MCF 10A (cell line): ENCODE measurements at places on chromosomes 5 and 9. TPM values are rescaled to one million over a fixed set of nuclear protein-coding genes. Genes with fewer than 3 reads are reported as not detected.
A peak's percentile ranks its signal among the peaks of the same experiment; 100 is the strongest.

GRCh38 chr5:150358261-150359095 lies 981 bp downstream of the TCOF1 start:
- H3K4me3 ChIP-seq, result peak overlapping the region; percentile 81
- H3K27me3 ChIP-seq, result no peaks in the 10 kb centered on the region
- H3K27ac ChIP-seq, result peak overlapping the region; percentile 72
- peaks cover 16% of the 10 kb centered on the region for H3K4me1 ChIP-seq
- DNase-seq, result peak; percentile 60
- peaks cover 28% of the 10 kb centered on the region for H3K36me3 ChIP-seq

- no peak overlapping the region for H3K4me3 ChIP-seq
- H3K27ac ChIP-seq, result no peak overlapping the region
- no peaks in the 10 kb centered on the region for H3K27me3 ChIP-seq
- DNase-seq, result no peak
- no peaks in the 10 kb centered on the region for H3K4me1 ChIP-seq
These were observed 118.6 kb downstream of the SEMA6A start for GRCh38 chr5:116456036-116456435.

GRCh38 chr9:95435074-95435728 lies 81.6 kb downstream of the PTCH1 start:
- H3K27me3 ChIP-seq, result no peaks in the 10 kb centered on the region
- peaks cover 7% of the 10 kb centered on the region for H3K36me3 ChIP-seq
- no peak for DNase-seq
- no peaks in the 10 kb centered on the region for H3K4me1 ChIP-seq
- H3K4me3 ChIP-seq, result no peak overlapping the region
- H3K27ac ChIP-seq, result no peak overlapping the region

DNA sequence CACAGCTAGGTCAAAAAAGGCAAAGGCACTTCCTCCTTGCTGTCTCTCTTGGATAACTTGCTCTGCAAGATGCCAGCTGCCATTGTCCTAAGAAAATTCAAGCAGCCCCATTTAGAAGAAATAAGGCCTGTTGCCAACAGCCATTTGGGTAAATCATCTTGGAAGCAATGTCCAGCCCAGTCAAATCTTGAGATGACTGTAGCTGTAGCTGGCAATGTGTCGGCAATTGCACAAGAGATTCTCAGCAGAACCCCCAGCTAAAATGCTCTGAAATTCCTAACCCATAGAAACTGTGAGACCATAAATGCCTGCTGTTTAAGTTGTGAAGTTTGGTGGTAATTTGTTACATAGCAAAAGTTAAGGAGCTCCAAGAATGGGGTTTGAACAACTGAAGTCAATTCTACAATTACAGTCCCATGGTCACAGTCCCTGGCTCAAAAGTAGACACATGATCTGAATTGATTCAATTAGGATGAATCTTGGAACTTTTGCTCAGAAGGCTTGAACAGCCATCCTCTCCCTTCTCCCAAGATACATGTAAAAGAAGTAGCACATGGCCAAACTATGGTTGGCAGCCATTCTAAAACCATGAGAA lies 151.1 kb downstream of the MPDZ start:
- H3K4me3 ChIP-seq, result no peak overlapping the region
- H3K4me1 ChIP-seq, result no peaks in the 10 kb centered on the region
- H3K36me3 ChIP-seq, result peaks cover 15% of the 10 kb centered on the region
- no peak for DNase-seq
- no peak overlapping the region for H3K27ac ChIP-seq

DNA sequence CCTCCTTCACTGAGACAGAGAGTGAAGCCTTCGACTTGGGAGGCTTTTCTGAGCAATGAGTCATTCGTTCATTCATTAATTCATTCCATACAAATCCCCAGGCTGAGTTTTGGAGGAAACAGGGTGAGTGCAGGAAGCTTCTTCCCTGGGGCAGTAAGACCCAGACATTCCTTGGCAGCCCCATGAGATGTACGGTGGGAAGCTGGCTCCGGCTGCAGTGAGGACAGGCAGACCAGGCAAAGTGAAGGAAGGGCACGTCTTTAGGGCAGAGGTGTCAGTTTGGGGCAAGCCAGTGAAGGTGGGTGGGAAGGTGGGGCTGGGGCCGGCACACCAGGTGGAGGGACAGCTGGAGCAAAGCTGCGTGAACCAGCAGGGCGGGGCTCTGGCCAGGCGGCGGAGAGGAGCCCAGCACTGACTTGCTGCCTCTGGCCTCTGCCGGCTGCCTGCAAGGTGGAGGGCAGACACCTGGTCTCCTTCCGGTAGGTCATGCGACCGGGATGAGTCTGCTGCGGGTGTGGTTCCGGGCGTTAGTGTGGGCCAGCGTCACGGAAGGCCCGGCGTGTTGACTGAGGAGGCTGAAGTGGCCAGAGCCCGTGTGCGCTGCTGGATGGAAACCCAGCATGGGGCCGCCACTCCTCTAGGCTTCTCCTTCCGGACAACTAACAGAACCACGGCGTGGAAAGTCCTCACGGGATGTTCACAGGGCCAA lies 16.6 kb downstream of the OLFM1 start:
- H3K4me3 ChIP-seq, result no peak overlapping the region
- DNase-seq, result no peak
- no peaks in the 10 kb centered on the region for H3K36me3 ChIP-seq
- no peaks in the 10 kb centered on the region for H3K4me1 ChIP-seq
- no peak overlapping the region for H3K27ac ChIP-seq
- peaks cover 42% of the 10 kb centered on the region for H3K27me3 ChIP-seq

DNA sequence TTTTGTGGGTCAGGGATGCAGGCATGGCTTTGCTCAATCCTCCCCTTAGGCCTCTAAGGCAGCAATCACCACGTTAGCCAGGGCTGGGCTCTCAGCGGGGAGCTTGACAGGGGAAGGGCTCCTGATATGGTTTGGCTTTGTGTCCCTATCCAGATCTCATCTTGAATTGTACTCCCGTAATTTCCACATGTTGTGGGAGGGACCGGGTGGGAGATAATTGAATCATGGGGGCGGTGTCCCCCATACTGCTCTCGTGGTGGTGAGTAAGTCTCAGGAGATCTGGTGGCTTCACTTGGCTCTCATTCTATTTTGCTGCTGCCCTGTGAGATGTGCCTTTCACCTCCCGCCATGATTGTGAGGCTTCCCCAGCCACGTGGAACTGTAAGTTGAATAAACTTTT lies 11.5 kb upstream of the IRX4 start:
- no peak overlapping the region for H3K4me3 ChIP-seq
- H3K4me1 ChIP-seq, result peaks cover 7% of the 10 kb centered on the region
- no peak for DNase-seq
- no peaks in the 10 kb centered on the region for H3K27me3 ChIP-seq

- H3K36me3 ChIP-seq, result no peaks in the 10 kb centered on the region
- no peaks in the 10 kb centered on the region for H3K4me1 ChIP-seq
- H3K27me3 ChIP-seq, result peaks cover 34% of the 10 kb centered on the region
- no peak for DNase-seq
- no peak overlapping the region for H3K4me3 ChIP-seq
These were observed 147.9 kb downstream of the PIP5K1B start for GRCh38 chr9:68852941-68853340.

DNA sequence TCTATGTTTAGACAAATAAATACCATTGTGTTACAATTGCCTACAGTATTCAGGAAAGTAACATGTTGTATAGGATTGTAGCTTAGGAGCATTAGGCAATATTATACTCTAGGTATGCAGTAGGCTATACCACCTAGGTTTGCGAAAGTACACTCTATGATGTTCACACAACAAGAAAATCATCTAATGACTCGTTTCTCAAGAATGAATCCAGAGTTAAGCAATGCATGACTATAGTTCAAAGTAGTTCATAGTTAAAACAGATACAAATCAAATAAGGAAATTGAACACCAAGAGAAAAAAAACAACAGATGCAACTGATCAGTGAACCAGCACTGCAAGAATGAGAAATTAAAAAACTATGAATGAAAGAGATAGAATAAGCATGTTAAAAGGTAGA lies 27.6 kb upstream of the ABLIM3 start:
- DNase-seq, result peak; percentile 89
- no peak overlapping the region for H3K4me3 ChIP-seq
- no peaks in the 10 kb centered on the region for H3K27me3 ChIP-seq

DNA sequence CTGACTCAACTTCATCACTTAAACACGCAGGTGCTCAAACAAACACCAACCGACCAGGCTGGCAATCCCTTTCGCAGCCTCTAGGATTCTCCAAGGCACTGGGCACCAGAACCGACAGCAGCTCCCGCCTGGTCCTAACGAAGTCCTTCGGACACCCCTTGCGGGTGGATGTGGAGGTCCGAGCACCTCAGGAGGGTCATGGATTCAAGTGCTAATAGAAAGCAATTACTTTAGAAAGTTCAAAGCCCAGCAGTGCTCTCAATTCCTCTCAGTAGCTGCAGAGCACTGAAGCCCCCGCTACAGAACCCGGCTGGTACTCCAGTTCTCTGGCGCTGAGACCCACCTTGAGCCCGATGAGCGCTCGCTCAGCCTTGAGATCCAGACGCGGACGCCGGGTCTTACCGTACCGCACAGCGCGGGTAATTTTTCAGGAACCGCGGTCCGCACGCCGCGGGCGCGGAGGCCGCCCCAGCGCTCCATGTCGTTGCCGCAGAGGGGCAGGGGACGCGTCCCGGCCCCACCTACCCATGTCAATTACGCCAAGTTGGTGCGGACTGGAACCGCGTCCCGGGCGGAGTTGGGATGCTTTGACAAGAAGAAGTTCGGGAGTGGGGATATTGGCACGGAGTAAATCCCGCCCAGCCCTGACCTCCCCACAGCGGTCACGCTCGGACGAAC lies 638 bp downstream of the MARCHF3 start:
- DNase-seq, result peak; percentile 75
- H3K27ac ChIP-seq, result peak overlapping the region; percentile 49
- peak overlapping the region; percentile 84 for H3K4me3 ChIP-seq
- H3K4me1 ChIP-seq, result peaks cover 16% of the 10 kb centered on the region

GRCh38 chr5:54445691-54446378 lies 9.7 kb upstream of the HSPB3 start:
- no peak overlapping the region for H3K27ac ChIP-seq
- H3K36me3 ChIP-seq, result no peaks in the 10 kb centered on the region
- DNase-seq, result no peak
- no peaks in the 10 kb centered on the region for H3K4me1 ChIP-seq
- no peaks in the 10 kb centered on the region for H3K27me3 ChIP-seq

DNA sequence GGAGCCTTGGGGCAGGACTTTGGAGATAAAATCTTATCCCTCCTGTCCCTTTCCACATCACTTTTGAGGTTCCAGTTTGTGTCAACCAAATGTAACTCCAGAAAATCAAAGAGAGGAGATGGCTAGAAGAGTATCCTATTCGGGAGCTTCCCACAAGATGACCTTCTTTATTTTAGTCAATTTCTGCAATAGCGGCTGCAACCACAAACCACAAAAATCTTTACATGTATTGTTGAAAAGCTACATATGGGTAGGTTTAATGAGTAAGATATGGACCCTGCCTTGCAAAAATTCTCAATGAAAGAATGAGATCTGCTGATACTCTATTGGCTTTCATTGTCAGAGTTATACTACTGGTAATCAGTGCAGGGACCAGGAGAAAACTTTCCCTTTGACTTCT lies 92.2 kb upstream of the MAMDC2 start:
- no peak overlapping the region for H3K27ac ChIP-seq
- DNase-seq, result no peak
- H3K36me3 ChIP-seq, result no peaks in the 10 kb centered on the region
- H3K27me3 ChIP-seq, result no peaks in the 10 kb centered on the region
- peaks cover 13% of the 10 kb centered on the region for H3K4me1 ChIP-seq

GRCh38 chr9:115385383-115386122 lies 267.6 kb upstream of the TNC start:
- no peaks in the 10 kb centered on the region for H3K27me3 ChIP-seq
- no peak overlapping the region for H3K4me3 ChIP-seq
- H3K4me1 ChIP-seq, result no peaks in the 10 kb centered on the region
- no peaks in the 10 kb centered on the region for H3K36me3 ChIP-seq
- no peak for DNase-seq

- H3K4me3 ChIP-seq, result no peak overlapping the region
- no peak for DNase-seq
- no peak overlapping the region for H3K27ac ChIP-seq
- H3K27me3 ChIP-seq, result no peaks in the 10 kb centered on the region
These were observed 44.1 kb downstream of the DPYSL3 start for GRCh38 chr5:147465747-147466146.

- H3K4me3 ChIP-seq, result no peak overlapping the region
- peaks cover 26% of the 10 kb centered on the region for H3K27me3 ChIP-seq
These were observed 10.4 kb downstream of the ANGPTL2 start for GRCh38 chr9:127112056-127112455.

DNA sequence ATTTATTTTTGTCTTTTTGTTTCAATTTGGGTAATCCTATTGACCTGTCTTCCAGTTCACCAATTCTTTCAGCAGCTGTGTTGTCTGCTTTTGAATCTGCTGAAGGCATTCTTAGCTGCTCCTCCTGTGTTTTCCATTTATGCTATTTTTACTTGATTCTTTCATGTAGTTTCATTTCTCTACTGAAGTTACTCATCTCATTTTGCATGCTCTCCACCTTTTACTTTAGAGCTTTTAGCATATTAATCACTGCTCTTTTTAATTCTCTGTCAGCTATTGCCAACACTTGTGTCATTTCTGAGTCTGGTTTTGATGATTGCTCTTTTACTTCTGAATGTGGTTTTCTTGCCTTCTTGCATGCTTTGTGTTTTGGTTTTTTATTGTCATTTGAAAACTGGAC lies 496.0 kb upstream of the CLINT1 start:
- H3K36me3 ChIP-seq, result no peaks in the 10 kb centered on the region
- H3K27ac ChIP-seq, result no peak overlapping the region
- H3K27me3 ChIP-seq, result no peaks in the 10 kb centered on the region

DNA sequence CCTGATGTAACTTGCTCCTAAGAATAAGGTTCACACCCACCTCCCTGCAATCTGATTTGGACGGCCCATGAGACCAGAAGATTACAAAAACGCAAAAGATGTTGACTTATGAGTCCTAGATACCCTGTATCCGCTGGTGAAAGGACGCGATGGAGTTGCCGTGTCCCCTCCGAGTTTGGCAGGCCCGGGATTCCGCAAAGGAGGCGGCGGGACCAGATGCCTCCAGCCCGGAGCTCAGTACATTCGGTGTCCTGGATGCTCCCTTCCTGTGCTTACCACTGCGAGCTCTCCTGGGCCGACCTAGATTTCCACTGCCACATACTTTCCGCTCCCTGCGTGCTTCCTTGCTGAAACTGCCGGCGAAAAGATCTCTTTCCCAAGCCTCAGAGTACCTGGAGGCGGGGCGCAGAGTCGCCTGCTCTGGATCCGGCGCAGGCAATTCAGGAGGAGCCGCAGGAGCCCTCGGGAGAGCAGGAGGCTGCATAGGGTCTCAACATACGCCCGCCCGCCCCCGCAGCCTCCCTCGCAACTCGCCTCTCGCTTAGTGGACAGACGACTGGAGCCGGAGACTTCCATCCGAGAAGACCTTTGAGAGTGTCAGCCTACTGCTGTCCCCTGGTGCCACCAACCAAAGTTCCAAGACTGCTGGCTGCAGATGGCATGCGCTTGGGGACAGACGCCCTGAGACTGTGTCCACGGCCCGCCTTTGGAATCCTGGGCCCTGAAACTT lies 39.8 kb downstream of the ANXA2R start:
- H3K27me3 ChIP-seq, result no peaks in the 10 kb centered on the region
- H3K4me1 ChIP-seq, result peaks cover 4% of the 10 kb centered on the region
- peak overlapping the region; percentile 67 for H3K4me3 ChIP-seq
- H3K27ac ChIP-seq, result peak overlapping the region; percentile 73
- no peak for DNase-seq

Gene LVRN
- total RNA-seq, result 0.71 and 0.77 TPM in 2 replicates

Gene OR1B1
- not detected in 2 replicates for total RNA-seq

Gene GABRA1
- not detected in 2 replicates for total RNA-seq

Gene ABO
- total RNA-seq, result not detected in 2 replicates

Gene EPB41L4B
- 20.2 and 23.7 TPM in 2 replicates for total RNA-seq

Gene MYMK
- total RNA-seq, result not detected in 2 replicates

Gene ARL14EPL
- total RNA-seq, result not detected in 2 replicates

Gene EMB
- total RNA-seq, result 27.7 and 31.2 TPM in 2 replicates

Gene FUBP3
- total RNA-seq, result 58.0 and 68.3 TPM in 2 replicates

Gene FGF1
- 0.34 and 0.65 TPM in 2 replicates for total RNA-seq

Gene SLC1A3
- 5.9 and 9.6 TPM in 2 replicates for total RNA-seq
